Activated CD4-positive, alpha-beta T cell treated with anti-CD3 and anti-CD28 coated beads, Interleukin-2, amount 10 ng/mL, durations not matched to agents 24 days and 14 days (primary cell): ENCODE measurements at places on chromosomes 13 and 19.

- DNase-seq: no peak
Observed at GRCh38 chr13:80572308-80572922, 231.5 kb upstream of the SPRY2 start.

GRCh38 chr19:29467824-29468401 lies 57.9 kb upstream of the VSTM2B start:
- peak; percentile 76 for DNase-seq

DNA sequence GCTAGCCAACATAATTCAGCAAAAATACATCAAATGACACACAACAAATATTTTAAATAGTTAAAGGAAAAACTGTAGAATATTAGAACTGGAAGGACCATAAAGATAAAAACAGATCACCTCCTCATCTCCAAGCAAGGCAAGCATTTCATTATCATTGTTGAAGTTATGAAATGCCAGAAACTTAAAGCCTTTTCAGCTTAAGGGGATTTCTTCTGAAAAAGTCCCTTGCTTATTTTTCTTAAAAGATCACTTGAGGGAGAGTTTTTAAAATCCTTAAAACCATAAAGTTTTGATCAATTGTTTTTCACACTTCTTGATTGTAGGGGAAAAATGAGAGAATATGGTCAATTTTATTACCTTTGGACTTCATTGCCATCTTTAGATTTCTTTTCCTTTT lies 37.4 kb downstream of the FLT1 start:
- no peak for DNase-seq

DNA sequence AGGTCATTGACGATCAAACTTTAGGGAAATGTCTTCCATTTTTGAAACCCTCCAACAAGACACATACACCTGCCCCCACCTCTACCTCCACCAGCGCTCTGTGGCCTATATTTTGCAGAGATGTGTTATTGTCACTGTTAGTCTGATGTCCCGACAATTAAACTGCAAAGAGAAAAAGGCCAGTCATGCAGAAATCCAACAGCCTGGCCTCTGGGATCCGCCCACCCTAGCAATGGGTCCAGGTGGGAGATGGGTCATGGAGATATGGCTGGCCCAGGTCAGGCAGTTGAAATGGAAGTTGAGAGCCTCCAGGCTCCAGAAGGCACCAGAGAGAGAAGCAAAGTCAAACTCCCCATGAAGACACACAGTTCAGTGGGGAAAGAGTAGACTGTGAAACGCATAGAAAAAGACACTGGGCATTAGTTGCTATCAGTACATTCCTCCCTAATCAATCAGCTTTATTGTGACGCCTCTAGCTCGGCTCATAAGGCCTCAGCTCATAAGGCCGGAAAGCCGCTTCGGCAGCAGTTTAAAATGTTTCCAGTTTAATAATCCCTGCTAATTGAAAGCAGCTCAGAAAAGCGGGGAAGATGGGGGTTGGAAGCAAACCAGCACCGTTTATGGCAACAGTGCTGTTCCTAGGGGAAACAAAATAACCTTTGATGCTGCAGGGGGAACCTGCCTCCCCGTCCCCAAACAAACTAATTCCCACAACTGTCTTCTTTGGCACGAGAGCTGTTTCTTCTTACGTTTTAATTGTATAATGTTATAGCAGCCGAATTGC lies 239.7 kb upstream of the ZNF507 start:
- no peak for DNase-seq

DNA sequence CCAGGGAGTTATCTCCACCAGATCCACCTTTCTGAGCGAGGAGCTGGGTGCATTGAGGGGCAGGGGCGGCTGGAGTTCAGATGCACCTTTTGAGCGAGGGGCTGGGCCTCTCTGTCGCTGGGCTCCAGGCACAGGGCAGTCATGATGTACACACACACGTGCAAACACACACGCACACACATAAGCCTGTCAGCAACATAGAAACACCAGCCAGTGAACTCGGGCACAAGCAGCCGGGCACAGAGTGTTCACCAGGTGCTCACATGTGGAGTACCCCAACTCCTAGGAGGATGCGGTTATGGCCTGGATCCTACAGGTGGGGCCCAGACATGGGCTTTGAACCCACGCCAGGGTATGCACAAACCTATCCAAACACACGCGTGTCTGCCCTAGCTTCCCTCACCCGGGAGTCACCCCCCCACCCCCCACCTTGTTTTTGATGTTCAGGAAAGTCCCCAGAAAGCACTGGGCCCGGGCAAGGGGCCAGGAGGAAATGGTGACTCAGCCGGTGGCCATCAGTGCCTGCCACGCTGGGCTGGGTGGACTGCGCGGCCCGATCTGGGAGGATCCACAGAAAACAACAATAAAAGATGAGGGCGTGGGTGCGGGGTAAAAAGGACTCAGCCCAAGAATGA lies 13.3 kb downstream of the ARRDC2 start:
- DNase-seq: peak; percentile 88

DNA sequence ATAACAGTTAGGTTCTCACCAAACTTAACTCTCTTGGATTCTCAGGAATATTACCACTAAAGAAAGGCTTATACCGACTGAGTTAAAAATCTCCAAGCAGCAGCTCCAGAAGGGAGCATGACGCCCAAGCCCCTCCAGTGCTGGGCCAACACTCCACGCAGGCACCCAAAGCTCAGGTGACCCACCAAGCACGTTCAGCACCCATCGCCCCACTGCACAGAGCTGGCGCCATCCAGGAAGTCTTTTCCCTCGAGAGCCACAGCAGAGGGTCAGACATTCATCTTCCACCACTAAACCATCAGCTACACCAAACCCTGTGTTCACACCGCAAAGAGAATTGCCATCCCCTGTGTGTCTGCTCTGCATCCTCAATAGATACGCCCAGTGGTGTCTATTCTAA lies 65.7 kb downstream of the SOX1 start:
- no peak for DNase-seq

DNA sequence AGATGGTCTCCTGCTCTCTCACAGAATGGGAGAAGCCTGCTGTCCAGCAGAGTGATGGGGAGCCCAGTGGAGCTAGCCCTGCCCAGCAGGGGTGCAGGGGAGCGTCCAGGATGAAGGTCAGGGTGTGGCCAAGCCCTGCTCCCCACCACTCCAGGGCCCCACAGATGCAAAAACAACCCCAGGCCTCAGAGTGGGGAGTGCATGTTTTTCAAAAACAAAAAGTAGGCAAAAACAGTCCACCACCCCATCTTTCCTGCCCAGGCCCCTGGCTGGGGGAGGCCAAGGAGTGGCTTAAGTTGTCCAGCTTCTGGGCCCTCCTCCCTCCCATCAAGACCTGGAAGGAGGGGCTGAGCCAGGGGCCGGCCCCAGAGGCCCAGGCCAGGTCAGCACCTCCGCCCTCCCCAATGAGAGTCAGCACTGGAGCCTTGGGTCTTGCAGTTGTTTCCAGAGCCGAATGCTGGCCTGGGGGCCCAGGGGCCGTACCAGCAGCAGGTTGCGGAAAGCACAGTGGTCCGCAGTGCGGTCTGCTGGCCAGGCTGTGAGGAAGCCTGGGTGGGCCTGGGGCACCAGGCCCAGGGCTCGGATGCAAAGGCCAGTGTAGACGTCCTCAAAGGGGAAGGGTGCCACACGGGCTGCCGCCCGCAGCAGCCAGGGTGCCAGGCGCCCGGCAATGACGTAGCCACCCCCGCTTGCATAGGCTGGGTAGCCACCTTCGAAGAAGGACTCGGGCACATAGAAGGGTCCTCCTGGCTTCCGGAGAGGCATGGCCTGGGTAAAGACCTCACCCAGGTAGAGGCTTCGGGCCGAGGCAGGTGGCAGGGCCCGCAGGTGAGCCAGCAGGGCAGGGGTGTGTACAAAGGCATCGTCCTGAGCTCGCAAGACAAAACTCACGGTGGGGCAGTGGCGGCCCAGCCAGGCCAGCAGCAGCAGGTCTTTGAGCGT lies 1.7 kb downstream of the B3GNT8 start:
- DNase-seq: no peak

DNA sequence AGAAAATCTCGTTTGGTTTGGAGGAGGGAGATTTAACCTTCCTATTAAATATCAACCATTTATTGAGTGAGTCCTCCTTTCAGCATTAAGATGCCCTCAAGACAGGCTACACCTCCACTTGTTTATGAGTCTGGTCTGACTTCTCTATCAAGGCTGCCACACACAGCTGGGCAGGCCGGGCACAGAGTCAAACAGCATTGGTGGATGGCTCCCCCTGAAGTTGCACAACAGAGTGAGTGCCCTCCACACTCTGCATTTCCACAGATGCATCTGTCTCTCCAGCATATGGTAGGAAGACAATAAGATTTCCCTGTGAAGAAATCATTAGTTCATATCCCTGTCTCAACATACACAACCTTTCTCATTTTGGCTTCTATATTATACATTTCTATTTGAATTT lies 31.4 kb downstream of the PHF11 start:
- no peak for DNase-seq

- no peak for DNase-seq
Observed at GRCh38 chr19:50551715-50552187, 16.5 kb downstream of the LRRC4B start.
